ENCODE measurements at places on chromosomes 1 and 21. TPM values are rescaled to one million over a fixed set of nuclear protein-coding genes. Genes with fewer than 3 reads are reported as not detected.

PLEKHN1 gene
- not detected for total RNA-seq

PTGFRN gene
- total RNA-seq: 4.9 TPM

CFHR1 gene
- total RNA-seq: not detected

RNF187 gene
- total RNA-seq: 130 TPM

ARHGAP30 gene
- 1.7 TPM for total RNA-seq

LDLRAD1 gene
- not detected for total RNA-seq

EDARADD gene
- total RNA-seq: 0.25 TPM

KRTAP19-2 gene
- total RNA-seq: not detected

CTPS1 gene
- total RNA-seq: 26.1 TPM

IL20 gene
- total RNA-seq: not detected

PLA2G2F gene
- total RNA-seq: not detected

LIN9 gene
- 1.6 TPM for total RNA-seq

ELAPOR1 gene
- 0.11 TPM for total RNA-seq

CD5L gene
- total RNA-seq: not detected

SHISAL2A gene
- total RNA-seq: 0.19 TPM

NLRP3 gene
- 0.27 TPM for total RNA-seq

NAV1 gene
- total RNA-seq: 8.4 TPM

RGS13 gene
- total RNA-seq: not detected

PDE4B gene
- total RNA-seq: 42.0 TPM

RIMS3 gene
- total RNA-seq: 0.32 TPM

KRTAP19-3 gene
- not detected for total RNA-seq

OR2L5 gene
- not detected for total RNA-seq

MARK1 gene
- total RNA-seq: 5.4 TPM

KRTAP7-1 gene
- total RNA-seq: not detected

ERVH48-1 gene
- not detected for total RNA-seq

GBP5 gene
- total RNA-seq: 0.74 TPM

UBXN10 gene
- 0.28 TPM for total RNA-seq

PTGS2 gene
- 0.53 TPM for total RNA-seq

CD247 gene
- 0.18 TPM for total RNA-seq
